ENCODE measurements at places on chromosomes 6 and 20.

- peak; percentile 82 for DNase-seq
Measured at GRCh38 chr6:150667977-150668716, 68.5 kb downstream of the PLEKHG1 start.

- DNase-seq: no peak
Measured at GRCh38 chr6:141808662-141809061, 324.1 kb upstream of the GJE1 start.

- no peak for DNase-seq
Measured at GRCh38 chr6:166627875-166628801, 1.1 kb upstream of the RPS6KA2 start.

- DNase-seq: no peak
Measured at GRCh38 chr6:156821707-156822106, 44.5 kb downstream of the ARID1B start.

DNA sequence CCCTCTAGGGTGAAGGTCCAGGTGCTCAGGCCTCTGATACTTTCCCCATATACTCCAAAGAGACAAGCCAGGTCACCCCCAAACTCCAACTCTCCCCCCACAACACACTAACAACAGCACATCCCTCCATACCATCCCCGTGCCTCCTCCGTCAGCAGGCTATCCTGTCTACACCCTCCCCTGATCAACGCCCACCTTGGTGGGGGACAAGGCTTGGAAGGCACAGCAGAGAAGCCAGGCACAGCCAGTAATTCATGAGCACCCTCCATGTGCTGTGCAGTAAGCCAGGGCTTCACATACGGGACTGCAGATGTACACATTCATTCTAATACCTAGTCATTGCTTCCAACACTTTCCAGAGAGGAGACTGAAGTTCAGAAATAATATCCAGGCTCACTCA lies 57.6 kb downstream of the TRERF1 start:
- DNase-seq: no peak

DNA sequence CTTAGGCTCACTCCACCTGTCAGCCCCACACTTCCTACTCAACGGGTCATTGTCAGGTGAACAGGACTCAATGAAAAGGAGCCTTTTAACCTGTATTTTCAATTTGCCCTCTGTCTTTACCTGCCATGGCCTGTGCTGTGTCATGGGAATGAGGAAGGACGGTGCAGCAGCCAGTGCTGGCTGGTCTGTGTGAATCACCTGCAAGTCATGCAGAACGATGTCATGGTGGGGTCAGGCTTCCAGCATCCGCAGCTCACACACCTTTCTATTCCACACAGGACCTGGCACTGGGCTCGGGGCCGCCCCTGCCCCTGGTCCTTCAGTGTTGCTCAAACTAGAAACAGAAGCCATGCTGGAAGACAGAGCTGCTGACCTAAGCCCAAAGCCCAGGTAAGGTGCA lies 188.7 kb upstream of the GMDS start:
- no peak for DNase-seq

GRCh38 chr6:3797231-3798054 lies 45.9 kb upstream of the PXDC1 start:
- no peak for DNase-seq

DNA sequence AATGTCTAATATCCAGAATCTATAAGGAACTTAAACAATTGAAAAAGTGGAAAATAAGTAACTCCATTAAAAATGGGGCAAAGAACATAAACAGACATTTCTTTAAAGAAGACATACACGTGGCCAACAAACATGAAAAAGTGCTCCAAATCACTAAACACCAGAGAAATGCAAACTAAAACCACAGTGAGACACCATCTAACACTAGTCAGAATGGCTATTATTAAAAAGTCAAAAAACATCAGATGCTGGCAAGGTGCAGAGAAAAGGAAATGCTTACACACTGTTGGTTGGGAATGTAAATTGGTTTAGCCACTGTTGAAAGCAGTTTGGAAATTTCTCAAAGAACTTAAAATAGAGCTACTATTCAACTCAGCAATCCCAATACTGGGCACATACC lies 169.2 kb upstream of the MANEA start:
- no peak for DNase-seq

GRCh38 chr6:148720406-148720805 lies 26.4 kb upstream of the UST start:
- DNase-seq: no peak

DNA sequence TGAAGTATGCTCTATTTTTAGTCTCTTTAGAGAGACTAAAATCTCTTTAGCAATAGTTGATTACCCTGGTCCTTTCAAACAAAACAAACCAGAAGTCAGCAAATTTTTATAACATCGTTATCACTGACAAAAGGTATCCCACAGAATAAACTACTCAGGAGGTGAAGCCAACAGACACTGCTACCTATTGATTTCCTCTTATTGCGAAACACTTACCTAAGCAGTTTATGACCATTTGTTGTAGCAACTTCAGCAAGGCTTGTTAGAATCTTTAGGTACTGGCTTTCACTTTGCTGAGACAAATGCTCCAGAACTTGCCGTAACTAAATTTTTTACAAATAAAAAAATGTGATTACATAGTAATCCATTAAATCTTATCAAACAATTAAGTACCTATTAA lies 64.4 kb downstream of the HACE1 start:
- DNase-seq: no peak

DNA sequence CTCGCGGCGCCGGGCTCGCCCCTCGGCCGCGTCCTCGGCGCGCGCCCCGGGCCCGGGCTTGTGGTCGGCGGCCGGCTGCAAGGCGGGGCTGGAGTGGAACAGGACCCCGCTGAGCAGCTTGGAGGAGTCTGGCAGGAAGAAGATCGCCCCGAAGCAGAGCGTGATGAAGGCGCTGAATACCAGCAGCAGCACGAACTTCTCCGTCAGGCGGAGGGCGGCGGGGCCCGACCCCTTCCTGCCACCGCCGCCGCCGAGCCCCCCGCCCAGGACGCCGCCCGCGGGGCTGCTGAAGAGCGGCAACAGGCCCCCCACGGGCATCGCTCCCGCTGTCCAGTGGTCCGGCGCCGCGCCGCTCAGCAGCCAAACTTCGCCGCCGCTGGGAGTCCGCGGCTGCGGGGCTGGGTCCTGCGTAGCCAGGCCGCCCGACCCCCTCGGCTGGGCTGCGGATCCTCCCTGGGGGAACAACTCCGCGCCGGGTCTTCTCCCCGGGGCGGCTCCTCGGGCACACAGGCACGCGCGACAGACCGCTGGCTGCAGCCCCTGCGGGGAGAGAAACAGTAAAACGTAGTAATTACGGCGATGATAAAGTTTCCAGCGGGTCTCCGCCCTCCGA lies 707 bp downstream of the MAN1A1 start:
- DNase-seq: peak; percentile 75

DNA sequence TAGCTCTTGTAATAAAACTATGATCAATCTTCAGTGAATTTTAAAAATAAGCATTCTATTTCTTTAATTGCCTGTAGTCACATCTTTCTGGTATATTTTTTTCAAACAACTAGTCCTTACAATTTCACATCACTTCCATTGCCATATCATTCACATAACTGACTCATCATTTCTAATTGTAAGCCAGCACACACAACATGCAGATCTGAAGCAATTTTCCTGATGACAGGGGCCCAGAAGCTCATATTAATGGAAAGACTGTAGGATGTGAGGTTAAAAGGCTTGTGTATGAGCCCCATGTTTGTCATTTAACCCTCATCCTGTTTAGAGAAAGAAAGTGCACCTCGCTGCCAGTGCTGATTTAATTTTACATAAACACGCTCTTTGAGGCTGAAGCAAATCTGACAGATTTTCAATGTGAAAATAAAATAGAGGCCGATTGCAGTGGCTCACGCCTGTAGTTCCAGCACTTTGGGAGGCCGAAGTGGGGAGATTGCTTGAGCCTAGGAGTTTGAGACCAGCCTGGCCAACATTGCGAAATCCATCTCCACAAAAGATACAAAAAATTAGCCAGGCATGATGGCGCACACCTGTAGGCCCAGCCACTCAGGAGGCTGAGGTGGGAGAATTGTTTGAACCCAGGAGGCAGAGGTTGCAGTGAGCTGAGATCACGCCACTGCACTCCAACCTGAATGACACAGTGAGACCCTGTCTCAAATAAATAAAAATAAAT lies 40.1 kb upstream of the LTV1 start:
- DNase-seq: no peak

DNA sequence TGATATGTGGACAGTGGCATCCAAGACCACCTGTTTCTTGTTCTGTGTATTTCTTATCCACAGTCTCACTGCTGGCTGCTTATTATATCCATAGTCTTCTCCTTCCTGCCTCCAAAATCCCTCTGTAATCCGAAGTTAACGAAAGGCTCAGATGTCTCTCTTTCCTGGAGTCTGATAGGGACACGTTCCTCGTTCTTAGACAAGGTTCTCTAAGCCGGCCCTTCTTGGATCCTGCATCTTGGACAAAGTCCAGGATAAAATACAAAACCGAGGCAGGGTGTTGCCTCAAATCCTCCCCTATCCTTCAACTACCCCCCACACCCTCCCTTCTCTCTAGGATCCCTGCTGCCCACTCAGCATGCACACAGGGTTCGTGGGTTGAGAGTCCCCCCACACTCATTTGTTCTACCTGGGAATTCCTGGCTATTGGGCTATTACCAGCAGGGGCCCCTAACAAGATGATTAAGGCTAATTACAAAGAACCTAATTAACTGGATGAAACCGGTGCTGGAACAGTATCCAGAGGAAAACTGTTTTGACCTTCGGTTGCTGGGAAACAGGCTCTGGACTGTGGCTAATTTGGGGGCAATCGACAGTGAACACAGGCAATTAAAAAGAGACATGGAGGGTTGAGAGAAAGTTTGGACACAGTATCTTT lies 32.7 kb upstream of the MRPS10 start:
- no peak for DNase-seq

- no peak for DNase-seq
Measured at GRCh38 chr6:6749702-6750491, 161.4 kb downstream of the LY86 start.

GRCh38 chr20:12113468-12114371 lies 196.0 kb downstream of the BTBD3 start:
- no peak for DNase-seq

DNA sequence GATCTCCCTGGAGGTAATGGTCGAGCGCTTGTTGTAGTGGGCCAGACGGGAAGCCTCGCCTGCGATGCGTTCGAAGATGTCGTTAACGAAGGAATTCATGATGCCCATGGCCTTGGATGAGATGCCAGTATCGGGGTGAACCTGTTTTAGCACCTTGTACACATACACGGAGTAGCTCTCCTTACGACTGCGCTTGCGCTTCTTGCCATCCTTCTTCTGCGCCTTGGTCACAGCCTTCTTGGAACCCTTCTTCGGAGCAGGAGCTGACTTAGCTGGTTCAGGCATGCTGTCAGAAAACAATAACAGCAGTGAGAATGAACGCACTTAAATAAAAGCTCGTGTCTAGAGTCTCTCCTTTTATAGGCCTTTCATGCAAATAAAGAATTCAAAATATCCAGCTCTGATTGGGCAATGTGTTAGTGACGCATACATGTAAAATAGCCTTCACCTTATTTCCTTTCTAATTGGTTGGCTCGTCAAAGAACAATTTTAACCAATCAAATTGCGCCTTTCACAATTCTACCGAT lies 129.2 kb downstream of the HFE start:
- no peak for DNase-seq

DNA sequence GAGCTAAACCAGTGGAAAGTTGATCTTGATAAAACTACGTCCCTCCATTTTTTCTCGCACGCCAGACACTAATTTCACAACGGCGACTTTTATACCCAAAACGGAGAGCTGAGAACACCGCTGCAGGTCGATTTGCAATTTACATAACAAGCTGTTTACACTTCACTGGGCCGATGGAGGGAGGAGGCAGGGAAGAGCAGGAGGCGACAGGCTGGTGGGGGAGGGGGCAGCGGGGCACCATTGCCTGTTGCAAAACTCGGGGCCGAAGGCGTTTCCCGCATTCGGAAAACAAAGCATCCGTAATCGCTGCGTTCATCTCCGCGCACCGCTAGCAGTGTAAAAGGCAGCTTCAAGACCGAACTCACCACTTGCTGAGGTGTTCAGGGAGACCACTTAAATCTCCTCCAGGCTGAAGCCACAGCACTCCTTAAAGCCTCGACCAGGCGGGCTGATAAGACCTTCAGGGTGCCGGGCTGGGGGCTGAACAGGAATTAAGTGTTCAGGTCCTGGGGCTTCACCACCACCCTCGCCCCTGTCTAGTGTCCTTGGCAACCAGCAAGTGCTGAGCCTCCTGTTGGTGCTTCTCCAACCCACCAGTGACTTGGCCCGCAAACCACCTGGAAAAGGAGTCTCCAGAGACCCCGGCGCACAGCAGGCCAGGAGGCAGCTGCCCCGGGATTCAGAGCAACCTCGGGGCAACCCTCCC lies 2.0 kb upstream of the FOXC1 start:
- no peak for DNase-seq

- no peak for DNase-seq
Measured at GRCh38 chr6:105733556-105734162, 330.8 kb upstream of the PREP start.

DNA sequence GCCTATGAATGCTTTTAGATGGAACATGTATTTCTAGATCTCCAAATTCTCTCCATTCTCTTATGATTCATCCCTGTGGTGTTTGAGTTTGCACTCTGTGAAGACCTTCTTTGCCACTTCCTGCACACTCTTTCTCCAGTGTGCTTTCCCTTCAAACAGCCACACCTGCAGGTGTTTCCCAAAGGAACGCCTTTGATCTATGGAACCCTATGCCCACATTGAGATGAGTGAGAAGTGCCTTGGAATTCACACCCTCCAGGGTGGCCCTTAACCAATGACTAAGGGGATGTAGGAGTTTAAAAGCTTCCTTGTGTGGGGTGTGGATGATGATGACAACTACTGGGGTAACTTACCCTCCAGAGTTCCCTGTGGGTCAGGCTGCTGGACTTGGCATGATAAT lies 570.1 kb downstream of the DHX35 start:
- no peak for DNase-seq

GRCh38 chr6:100322886-100323285 lies 141.8 kb downstream of the SIM1 start:
- DNase-seq: no peak

GRCh38 chr6:131161987-131162386 lies 26.7 kb downstream of the AKAP7 start:
- DNase-seq: no peak

- DNase-seq: no peak
Measured at GRCh38 chr6:97361286-97361685, 78.3 kb upstream of the MMS22L start.

GRCh38 chr6:134553936-134554335 lies 236.0 kb upstream of the SGK1 start:
- DNase-seq: no peak

DNA sequence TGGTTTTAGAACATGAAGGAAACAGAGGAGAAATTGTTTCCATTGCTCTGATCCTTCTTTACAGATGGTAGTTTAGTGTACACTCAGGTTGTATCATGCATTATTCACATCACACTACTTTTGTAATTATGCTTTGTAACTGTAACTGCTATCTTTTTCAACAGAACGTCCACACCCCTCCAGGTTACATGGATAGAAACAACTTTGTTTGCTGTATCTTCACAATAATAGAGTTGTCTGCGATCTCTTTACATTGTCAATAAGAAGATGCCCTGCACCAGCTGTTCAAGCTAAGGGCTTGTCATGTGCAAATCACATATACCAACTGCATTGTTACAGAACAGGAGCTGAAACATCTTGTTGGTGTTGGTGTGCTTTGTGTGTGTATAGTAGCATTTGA lies 67.9 kb upstream of the MAP7 start:
- no peak for DNase-seq

GRCh38 chr6:160027076-160027475 lies 58.2 kb downstream of the IGF2R start:
- DNase-seq: no peak

Measured in type B pancreatic cell (in vitro differentiated cells).